ENCODE measurements at places on chromosomes 12 and 14. TPM values are rescaled to one million over a fixed set of nuclear protein-coding genes. Genes with fewer than 3 reads are reported as not detected.
A peak's percentile ranks its signal among the peaks of the same experiment; 100 is the strongest.

- no peaks in the 10 kb centered on the region for H3K36me3 ChIP-seq
- no peaks in the 10 kb centered on the region for H3K27me3 ChIP-seq
- no peaks in the 10 kb centered on the region for H3K4me1 ChIP-seq
- no peak for DNase-seq
- no peak overlapping the region for H3K27ac ChIP-seq
Observed at GRCh38 chr14:97138801-97139200, 341.6 kb downstream of the VRK1 start.

- no peak overlapping the region for H3K27ac ChIP-seq
- peaks cover 2% of the 10 kb centered on the region for H3K4me1 ChIP-seq
- DNase-seq = no peak
- H3K4me3 ChIP-seq = no peak overlapping the region
Observed at GRCh38 chr12:51320311-51320694, 3.7 kb downstream of the BIN2 start.

DNA sequence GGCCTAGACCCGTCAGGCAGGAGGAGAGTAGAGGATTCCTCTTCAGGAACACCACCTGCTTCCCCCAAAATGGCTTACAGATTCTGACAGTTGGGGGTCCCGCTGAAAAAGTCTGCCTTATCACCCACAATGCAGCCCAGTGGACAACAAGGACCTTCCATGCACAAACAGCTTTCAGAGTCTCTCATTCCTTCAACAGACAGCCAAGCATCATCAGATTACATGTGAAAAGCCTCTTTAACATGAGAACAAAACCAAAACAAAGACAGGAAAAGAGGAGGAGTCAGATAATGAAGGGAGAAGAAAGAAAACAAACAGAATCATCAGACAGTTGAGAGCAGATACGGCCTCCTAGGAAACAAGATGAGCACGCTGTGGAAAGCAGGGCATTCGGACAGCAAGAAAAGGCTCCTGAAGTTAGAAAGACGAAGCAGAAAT lies 18.3 kb downstream of the KCTD10 start:
- peaks cover 34% of the 10 kb centered on the region for H3K36me3 ChIP-seq
- peaks cover 70% of the 10 kb centered on the region for H3K4me1 ChIP-seq
- peak overlapping the region; percentile 98 for H3K27ac ChIP-seq
- H3K27me3 ChIP-seq = no peaks in the 10 kb centered on the region
- no peak for DNase-seq

Gene KRT82
- total RNA-seq = not detected

DNA sequence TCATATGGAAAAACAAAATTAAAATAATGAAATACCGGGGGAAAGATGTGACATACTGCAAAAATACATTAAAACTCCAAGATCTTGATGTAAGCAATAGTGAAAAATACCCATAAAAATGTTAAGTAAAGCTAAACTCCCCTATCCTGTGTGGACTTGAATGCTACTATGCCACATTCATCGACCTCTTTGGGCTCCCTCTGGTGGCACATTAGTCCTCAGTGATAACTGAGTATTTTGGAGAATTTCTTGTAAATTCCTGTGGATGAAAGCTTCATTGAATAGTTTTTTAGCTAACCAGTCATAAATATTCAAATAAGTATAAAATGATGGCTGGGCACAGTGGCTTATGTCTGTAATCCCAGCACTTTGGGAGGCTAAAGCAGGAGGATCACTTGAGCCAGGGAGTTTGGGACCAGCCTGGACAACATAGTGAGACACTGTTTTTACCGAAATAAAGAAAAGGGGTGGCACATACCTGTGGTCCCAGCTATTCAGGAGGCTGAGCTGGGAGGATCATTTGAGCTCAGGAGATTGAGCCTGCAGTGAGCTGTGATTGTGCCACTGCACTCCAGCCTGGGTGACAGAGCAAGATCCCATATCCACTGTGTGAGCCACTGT lies 42.4 kb upstream of the SGPP1 start:
- no peak overlapping the region for H3K27ac ChIP-seq
- H3K4me1 ChIP-seq = peaks cover 4% of the 10 kb centered on the region
- no peak for DNase-seq
- no peak overlapping the region for H3K4me3 ChIP-seq

All from chondrocyte (in vitro differentiated cells).